Pons (tissue), 1 donor: ENCODE measurements at places on chromosomes 5 and 9.
A peak's percentile ranks its signal among the peaks of the same experiment; 100 is the strongest.

- no peak for DNase-seq
These were observed 109.1 kb downstream of the EGFLAM start for GRCh38 chr5:38367410-38367809.

DNA sequence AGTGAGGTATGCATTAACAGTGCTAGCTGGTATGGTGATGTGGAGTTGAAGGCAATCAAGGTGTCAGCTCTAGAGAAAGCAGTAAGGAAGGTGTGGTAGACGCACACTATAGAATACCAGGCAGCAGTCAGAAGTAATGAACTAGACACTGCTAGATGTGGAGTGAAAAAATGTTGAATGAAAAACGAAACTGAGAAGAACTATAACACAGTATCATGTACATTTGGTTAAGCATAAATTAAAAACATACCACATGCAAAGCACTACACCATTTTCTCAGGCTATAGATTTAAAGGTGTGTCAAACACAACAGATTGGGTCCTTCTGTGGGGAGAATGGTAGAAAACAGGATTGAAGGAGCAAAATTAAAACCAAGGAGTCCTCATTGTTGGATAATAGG lies 15.4 kb downstream of the ZNF622 start:
- no peak for DNase-seq

- DNase-seq: peak; percentile 29
These were observed 38.3 kb upstream of the ADRA1B start for GRCh38 chr5:159877894-159878448.

DNA sequence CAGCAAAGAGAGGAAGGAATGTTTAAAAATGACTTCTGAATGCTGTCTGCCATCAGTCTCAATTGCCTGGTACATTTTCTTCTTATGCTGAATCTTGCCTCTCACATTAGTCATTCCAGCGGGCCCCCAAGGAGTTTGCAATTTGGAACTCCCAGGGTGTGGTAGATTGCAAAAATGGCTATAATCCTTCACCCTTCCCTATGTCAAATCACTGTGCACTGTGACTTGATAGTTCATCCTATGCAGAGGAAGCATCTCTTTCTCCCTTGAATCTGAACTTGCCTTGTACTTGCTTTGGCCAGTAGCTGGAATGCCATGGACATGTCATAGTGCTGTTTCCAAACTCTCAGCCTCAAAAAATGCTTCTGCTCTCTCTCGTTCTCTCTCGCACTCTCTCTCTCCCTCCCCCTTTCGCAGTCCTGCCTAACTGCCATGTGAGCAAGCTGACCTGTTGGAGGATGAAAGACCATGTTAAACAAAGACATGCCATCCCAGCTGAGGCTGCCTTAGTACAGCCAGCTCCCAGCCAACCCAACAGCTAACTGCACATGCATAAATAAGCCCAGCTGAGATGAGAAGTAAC lies 284.0 kb upstream of the TLE4 start:
- no peak for DNase-seq

DNA sequence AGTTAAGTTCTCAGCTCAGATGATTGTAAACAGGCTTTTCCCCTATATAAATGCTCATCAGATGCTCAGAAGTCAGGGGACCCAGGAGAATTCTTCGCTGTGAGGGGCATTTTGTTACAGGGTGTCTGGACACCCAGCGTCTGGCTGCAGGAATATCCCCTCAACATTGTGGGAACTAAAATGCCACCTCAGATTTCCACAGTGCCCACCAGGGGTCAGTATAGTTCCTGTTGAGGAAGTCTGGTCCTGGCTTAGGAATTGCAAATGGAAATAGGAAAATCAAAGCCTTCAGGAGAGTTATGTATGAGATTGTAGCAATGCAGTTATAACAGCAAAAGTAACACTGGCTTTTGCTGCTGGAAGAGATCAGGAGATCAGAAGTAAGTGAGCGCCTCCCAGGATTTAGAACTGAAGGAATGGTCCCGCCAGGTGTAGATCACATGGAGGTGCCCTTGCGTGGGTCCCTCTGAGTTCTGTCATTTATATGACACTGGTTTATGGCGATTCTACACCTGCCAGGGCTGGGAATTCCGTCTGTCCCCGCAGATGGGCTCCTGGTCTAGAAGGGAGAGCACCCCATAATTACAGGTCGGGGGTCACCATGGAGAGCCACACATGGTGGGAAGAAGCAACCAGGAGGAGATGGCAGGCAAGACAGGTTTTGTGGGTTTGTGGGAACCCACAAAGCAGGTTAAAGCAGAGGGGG lies 47.1 kb upstream of the CTSL start:
- DNase-seq: peak; percentile 77

DNA sequence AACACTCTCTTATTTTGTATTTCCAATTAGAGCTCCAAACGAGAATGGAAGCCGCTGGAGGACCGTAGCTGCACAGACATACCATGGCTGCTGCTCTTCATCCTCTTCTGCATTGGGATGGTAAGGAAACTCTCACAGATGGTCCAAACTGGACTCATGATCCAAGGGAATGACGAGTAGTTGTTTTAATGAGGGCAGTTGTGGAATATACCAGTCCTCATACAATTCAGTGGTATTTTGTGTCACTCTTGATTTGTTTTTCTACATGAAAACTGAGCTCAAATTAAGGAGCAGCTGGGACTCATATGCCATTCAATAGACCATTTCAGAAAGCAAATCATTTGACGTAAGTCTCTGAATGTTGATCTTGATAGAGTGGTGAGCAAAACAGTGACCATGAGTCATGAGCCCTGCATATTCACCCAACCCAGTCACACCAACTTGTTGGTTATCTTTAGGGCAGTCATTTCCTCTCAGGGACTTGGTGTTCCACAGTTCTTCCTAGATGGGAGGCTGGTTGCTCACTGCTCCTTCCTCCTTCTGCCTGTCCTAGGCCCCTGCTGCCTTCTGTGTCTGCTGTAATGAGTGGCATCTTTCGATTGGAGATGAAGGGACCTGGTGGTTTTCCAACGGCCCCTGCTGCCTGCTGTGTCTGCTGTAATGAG lies 54.9 kb downstream of the SLC44A1 start:
- peak; percentile 72 for DNase-seq

DNA sequence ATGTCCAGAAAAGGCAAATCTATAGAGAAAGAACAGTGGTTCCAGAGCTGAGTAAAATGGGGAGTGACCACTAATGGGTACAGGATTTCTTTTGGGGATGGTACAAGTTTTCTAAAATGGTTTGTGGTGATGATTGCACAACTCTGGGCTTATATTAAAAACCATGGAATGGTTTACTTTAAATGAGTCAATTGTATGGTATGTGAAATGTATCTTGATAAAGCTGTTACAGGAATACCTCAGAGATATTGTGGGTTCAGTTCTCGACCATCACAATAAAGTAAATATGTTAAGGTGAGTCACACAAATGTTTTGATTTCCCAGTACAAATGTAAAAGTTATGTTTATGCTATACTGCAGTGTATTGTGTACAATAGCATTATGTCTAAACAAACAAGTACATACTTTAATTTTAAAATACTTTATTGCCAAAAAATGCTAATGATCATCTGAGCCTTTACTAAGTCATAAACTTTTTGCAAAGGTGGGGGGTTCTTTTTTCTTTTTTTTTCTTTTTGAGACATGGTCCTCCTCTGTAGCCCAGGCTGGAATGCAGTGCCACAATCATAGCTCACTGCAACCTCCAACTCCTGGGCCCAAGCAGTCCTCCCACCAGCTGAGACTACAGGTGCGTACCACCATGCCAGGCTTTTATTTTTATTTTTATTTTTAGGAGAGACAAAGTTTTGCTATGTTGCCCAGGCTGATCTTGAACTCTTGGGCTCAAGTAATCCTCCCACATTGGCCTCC lies 65.9 kb downstream of the SHOC1 start:
- no peak for DNase-seq

DNA sequence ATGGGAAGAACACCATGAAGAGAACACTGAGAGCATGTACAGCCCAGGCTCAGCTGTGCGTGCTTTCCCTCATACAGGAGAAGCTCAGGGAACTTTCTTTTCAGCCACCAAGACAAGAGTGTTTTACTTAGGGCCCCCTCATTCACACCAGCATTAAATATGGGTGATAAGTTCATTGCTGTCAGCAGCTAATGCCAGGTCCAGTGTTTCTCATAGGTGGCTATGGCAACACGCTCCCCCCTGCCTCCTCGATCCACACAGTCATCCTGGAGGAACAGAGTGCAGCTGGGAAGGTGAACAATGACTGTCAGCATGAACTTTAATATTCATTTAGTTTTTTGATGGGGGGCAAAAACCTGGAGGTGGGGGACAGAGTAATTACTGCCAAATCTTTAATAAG lies 54.4 kb downstream of the TEX10 start:
- DNase-seq: no peak

- no peak for DNase-seq
These were observed 203.8 kb downstream of the TSSK1B start for GRCh38 chr5:113230711-113231652.

- peak; percentile 66 for DNase-seq
These were observed 2.8 kb upstream of the NFIB start for GRCh38 chr9:14316602-14317300.

DNA sequence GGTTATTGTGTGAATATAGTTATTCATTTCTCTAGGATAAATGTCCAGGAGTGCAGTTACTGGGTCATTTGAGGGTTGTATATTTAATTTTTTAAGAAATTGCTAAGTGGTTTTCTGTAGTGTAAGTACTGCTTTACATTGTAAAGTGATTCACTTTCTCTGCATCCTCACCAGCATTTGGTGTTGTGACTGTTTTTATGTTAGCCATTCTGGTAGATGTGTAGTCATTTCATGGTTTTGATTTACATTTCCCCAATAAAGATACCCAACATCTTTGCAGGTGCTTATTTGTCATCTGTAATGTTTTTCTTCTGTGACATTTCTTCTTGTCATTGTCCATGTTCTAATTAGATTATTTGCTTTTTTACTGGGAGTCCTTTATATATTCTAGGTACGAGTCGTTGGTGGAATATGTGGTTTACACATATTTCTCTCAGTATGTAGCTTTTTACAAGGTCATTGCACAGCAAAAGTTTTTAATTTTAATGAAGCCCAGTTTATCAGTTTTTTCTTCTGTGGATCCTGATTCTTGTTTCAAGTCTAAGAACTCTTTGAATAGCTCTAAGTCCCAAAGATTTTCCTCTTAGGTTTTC lies 34.0 kb downstream of the SCGB3A1 start:
- no peak for DNase-seq

GRCh38 chr5:15550502-15551112 lies 50.6 kb downstream of the FBXL7 start:
- no peak for DNase-seq

DNA sequence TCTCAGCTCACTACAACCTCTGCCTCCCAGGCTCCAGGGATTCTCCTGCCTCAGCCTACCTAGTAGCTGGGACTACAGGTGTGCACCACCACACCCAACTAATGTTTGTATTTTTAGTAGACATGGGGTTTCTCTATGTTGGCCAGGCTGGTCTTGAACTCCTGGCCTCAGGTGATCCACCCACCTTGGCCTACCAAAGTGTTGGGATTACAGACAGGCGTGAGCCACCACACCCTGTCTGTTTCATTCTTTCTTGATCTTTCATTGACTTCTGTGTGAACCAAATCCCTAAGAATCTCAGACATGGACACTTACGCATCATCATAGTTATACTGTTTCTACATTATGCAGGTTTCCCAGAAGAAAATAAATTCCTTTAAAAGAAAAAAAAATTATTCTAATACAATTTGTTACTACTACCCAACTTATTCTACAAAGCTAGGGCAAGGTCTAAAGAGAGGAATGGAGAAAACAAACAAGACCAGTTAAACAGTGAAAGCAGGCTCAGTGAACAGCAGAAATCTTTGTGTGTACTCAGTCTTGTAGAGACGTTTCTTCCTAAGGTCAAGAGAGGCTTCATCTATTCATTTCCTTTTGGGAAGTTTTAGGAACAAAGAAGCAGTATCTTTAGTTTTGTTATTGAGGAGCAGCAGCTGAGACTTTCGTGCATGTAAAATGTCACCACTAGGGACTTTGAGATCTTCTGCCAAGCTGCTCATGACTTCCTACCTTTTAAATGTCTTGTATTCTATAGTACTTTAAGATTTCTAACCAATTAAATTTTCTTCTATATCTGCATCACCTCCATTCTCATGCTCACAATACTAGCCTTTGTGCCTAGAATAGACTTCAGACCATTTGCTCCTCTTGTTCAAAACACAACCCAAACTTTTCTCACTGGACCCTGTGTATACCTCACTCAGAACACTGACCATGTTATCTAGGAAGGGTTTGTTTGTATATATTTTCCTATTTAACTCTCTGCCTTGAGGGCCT lies 5.6 kb upstream of the HMGCR start:
- DNase-seq: no peak

DNA sequence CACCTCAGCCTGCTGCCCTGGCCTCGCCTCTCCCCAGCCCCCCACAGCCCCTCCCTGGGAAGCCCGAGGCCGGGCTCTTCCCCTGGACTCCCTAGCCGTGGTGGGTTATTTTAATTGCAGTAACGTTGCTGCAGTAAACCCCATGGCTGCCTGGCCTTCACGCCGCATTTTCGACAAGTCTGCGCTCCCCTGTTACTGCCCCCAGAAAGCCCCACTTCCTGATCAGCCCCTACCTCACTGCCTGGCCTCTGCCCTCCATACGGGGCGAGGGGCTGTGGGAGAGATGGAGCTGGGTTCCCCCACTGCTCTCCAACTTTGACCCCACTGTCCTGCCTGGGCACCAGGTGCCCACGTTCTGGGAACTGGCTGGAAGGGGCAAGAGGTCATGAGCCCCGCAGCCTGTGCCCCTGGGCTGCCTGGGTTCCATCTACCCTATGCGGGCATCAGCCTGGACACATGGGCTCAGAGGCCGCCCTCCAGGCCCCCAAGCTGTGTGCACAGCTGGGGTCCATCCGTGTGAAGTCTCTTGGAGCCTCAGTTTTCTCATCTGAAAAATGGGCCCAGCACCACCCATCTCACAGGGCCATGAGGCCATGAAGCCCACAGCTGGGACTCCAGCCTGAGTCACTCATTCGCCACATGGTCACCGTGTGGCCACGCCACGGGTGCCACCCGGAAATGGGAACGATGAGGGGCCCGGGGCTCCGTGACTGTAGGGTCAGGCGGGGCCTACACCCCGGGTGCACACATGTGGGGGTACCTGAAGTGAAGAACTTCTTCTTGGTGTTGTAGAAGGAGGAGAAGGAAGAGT lies 11.5 kb downstream of the EGFL7 start:
- DNase-seq: no peak

DNA sequence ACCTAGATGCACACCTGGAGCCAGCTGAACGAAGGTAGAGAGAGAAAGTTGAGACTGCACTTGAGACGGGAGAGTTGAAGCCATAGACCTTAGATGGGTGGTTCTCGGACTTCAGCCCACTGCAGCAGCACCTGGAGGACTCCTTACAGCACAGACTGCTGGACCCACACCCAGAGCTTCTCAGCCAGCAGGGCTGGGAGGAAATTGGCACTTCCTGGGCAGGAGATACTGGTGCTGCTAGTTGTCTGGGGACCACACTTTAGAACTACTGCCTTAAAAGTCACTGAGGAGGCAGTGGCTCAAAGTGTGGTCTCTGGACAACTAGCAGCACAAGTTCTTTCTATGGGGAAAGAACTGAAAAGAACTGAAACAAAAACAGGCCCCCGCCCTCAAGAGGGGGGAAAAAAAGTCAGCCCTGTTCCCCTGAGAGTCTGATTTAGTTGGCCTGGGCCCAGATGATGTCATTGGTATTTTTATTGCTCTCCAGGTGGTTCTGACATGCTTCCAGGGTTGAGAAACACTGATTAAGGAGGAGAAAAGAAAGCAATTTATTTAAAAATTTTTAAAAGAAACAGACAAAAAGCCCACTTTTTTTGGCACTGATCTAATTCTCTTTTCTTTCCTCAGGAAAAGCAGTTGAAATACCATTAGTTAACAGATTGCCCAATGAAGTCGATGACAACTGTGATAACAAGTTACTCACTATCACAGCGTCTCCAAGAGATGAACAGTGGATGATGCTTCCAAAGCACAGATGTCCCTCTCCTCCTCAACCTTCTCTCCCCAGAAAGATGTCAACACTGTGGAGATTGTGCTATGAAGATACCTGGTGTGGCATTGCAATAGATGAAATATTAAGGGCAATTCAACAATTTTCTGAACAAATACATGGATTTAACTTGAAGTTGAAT lies 73.6 kb upstream of the ADAMTS16 start:
- no peak for DNase-seq
